ENCODE measurements at places on chromosomes 1 and 21.

DNA sequence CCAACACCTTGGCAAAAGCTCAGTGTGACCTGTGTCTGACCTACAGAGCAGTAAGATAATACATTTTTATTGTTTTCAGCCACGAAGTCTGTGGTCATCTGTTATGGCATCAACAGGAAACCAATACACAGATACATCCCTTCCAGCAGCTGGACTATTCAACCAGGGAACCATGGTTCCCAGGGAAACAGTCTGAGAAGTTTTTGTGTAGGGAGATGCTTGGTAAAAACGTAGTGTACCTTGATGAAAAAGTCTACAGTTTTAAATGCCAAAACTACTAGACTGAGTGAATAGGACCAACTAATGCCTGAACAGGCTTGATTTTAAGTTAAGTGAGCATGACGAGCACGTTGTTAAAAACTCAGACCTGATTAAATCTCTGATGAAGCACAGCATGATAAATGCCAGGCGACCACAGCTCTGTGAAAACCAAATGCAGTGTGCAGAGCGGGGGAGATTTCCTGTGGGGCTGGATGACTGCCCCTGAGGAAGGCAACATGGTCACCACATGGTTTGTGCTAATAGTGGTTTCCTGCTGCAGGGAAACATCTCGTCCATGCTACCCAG is 228.9 kb downstream of the TNR start:
- DNase-seq: no peak

GRCh38 chr1:22250724-22251123 is 107.8 kb upstream of the WNT4 start:
- DNase-seq: no peak

DNA sequence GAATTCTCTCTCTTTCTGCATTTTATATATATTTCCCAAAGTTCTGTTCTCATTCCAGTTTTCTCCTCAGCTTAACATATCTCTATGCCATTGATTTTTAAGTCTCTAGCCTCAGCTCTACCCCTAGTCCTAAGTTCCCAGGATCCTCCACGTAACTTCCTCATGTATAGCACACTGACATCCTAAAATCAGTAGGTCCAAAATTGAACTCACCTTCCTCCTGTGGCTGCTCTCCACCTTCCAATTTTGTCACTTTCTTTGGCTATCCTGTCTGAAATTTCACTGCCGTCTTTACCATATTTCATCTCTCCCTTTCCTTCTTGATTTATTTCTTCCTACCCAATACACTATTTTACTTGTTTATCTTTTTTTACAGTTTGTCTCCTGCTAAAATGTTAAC is 1.5 kb downstream of the SLAMF6 start:
- DNase-seq: no peak

GRCh38 chr1:205236951-205237475 is 9.3 kb downstream of the TMCC2 start:
- DNase-seq: no peak

DNA sequence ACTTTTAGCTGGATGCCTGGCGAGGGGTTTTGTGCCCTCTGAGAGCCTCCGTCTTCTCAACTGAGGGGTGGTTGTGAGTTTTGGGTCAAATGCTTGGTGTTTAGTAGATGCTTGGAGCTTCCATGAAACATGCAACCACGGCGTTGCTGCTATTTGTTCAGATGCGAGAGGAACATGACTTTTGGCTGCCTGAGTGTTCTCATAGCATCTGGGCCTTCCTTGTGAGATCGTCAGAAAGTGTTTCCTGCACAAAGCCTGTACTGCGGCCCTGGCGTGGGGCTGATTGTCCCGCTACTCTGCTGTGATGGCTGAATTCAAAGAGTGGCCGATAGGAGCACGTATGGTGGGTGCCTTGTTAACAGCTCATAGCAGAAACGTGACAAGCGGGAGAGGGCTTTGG is 69.8 kb upstream of the FAM3B start:
- DNase-seq: no peak

DNA sequence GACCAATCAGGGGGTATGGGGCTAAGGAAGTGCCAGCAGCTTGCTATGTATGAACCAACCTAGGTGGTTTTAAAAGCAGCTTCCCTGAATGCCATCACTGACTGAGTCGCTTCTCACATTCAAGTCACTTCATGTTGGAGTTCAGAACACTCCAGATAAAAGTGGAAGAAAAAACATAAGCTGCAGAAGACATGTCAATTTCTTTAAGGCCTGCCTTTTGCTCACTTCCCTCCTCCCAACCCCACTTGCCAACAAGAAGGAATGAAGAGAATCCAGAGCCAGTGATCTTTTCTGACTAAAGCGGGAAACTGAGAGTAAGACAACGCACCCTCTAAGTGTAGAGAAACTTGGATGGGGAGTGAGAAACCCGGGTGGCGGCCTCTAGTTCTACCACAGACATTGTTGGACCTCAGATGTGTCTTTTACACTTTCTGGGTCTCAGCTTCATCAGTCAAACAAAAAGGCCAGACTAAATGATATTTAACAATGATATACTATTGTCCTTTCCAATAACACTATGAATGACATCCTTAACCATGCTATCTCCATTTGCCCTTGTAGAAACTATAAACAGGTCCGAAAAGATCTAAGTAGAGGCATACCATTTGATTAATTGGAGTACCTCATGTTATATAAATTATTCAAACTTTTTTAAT is 54.1 kb downstream of the LUZP1 start:
- no peak for DNase-seq

GRCh38 chr1:50417507-50417906 is 5.7 kb downstream of the DMRTA2 start:
- no peak for DNase-seq

DNA sequence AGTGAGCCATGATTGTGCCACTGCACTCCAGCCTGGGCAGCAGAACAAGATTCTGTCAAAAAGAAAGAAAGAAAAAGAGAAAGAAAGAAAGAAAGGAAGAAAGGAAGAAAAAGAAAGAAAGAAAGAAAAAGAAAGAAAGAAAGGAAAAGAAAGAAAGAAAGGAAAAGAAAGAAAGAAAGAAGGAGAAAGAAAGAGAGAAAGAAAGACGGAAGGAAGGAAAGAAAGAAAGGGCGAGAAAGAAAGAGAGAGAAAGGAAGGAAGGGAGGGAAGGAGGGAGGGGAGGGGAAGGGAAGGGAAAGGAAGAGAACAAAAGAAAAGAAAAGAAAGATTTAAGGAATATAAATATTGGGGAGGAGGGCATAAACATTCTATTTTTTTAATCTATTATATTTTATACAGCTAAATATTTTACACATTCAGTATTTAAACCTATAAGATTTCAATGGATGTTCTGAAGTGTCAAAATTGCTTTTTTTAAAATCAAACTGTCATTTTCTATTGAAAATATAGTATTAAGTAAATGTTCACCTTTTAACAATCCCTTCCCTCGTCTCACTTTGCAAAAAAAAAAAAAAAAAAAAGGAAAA is 6.8 kb upstream of the JAK1 start:
- no peak for DNase-seq

DNA sequence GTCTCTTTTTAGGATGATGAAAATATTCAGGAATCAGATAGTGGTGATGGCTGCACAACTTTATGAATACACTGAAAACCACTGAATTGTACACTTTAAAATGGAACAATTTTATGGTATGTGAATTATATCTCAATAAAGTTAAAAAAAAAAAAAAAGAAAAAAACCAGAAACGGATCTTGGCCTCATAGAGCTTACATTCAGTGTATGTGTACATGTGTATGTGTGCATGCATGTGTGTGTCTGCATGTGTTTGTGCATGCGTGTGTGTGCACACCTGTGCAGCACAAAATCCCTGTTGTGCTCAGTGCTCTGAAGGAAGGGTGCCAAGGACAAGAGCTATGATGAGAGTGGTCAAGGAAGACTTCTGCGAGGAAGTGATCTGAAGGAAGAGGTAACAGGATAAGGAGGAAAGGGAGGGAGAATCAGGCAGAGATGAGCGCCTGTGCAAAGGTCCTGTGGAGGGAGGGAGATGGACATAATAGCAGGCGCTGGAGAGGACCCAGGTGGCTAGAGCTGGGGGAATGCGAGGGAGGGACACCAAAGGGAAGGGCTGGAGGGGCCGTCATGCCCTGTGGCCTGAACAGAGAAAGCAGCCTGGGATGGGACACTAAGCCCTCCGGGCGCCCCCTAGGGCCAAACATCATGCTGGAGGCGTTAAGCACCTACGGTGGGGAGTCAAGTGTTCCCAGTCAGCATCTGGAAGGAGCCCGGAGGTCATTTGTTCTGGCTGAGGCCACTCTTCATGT is 25.2 kb downstream of the NKAIN1 start:
- DNase-seq: no peak

GRCh38 chr21:19510057-19510456 is 1106.5 kb upstream of the TMPRSS15 start:
- no peak for DNase-seq

GRCh38 chr1:186055846-186056245 is 319.2 kb downstream of the TPR start:
- no peak for DNase-seq

DNA sequence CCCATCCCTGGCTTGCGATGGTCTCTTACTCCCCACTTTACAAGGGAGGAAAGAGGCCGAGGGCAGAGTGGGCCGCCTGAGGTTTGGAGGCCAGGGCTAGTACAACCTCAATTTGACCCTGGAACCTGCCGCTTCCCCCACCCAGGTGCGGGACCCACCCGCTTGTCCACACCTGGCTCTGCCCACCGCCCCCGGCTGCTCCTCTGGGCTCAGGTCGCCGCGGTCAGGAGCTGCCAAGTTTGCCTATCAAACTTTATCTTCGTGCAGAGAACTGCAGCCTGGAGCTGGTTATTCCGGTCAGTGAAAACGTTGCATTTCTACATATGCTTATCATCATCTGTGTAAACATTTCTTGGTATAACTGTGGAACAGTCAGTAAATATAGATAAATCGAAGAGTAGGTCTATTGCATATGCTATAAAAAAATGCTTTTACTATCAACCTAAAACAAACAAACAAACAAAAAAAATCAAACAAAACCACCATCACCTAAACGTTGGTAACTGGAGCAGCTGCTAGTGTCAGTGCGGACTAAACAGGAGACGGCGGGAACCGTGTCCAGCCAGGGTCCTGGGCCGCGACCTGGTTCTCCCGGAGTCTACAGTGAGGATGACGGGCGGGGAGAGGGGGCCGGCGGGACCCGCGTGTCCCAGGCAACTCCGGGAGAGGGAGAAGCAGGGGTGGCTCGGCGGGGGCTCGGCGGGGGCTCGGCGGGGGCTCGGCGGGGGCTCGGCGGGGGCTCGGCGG is 906 bp upstream of the ADARB1 start:
- DNase-seq: no peak

GRCh38 chr21:42286416-42286815 is 28.8 kb downstream of the TFF3 start:
- no peak for DNase-seq

- no peak for DNase-seq
Measured at GRCh38 chr1:220655509-220655908, 34.7 kb upstream of the C1orf115 start.

DNA sequence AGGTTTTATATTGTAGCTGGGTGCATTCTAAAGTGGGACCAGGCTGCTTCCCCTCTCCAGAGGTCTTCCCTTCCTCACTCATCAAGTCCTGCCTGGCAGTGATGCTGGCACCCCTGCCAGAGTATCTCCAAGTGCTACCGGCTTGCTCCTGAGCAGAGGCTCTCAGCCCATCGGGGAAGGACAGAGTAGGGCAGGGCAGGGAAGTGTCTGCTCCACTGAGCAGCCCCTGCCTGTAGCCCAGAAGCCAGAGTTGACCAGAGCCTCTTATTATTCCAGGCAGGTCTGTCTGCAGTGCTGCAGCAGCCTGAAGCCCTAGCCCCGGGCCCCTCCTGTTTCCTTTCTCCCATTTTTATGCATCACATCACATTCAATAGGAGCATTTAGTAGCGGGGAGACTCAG is 51.1 kb downstream of the ATP2B4 start:
- DNase-seq: no peak

DNA sequence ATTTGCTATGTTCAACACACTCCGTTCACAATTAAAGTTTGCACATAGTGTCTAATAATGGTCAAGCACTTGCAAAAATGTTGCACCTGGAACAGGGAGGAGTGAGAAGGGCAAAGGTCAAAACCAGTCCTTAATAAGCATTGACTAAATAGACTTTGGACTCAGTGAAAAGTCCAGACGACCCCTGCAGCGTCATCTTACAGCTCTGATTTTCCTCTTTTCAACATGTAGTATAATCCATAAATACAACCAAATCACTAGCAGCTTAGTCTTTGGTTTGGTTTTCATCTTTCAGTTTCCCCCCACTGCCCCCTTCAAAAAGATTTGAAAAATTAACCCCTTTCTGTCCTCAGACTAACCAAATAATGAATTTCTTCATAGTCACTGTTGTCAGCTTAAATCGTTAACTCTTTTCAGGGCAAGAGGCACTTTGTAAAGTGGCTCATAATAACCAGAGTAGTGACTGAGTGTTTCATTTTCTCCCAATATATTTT is 290.3 kb downstream of the PTPRC start:
- DNase-seq: no peak

DNA sequence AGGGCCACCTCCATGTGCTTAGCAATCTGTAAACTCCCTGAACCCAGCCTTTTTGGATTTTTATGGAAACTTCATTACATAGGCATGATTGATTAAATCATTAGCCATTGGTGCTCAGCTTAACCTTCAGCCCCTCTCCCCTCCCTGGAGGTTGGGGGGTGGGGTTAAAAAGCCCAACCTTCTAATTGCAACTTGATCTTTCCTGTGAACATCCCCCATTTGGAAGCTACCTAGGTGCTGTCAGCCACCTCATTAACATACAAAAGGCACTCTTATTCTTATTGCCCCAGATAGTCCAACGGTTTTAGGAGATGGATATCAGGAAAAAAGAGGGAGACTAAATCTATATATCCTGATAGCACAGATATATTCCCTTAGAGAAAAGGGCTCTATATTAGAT is 424.0 kb upstream of the BEND5 start:
- DNase-seq: no peak

- no peak for DNase-seq
Measured at GRCh38 chr1:215119719-215120365, 37.3 kb downstream of the KCNK2 start.

DNA sequence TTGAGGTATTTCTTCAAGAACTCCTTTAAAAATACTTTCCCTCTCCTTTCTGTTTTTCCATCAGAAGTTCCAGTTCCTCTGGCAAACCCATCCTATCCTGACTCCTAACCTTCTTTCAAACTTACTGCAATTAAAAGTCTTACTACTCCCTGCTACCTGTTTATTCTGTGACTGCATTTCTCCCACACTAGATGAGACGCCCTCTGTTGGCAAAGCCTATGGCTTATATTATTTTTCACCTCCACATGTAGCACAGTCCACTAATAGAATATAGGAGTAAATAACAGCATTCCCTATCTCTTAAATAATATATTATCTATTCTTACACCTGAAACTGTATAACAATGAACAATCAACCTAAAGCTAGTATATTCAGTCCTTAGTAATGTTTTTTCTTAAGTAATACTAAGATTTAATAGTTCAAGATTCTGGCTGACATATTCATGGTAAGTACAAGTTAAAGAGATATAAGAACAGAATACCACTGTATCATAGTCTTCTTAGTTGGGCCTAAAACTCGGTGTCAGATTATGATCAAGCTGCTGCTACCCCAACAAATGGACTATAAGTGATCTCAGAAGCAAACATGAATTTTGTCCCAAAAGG is 54.8 kb downstream of the RAB3GAP2 start:
- no peak for DNase-seq
